NCI-H226 (cell line): ENCODE measurements at places on chromosomes 1 and 21.

GRCh38 chr1:203422116-203422515 is 53.5 kb upstream of the PRELP start:
- DNase-seq, result no peak

GRCh38 chr1:229017091-229017490 is 253.8 kb upstream of the RAB4A start:
- DNase-seq, result no peak

- no peak for DNase-seq
Observed at GRCh38 chr1:11623702-11624101, 30.5 kb downstream of the FBXO2 start.

GRCh38 chr21:26224366-26224765 is 53.8 kb upstream of the APP start:
- DNase-seq, result no peak

DNA sequence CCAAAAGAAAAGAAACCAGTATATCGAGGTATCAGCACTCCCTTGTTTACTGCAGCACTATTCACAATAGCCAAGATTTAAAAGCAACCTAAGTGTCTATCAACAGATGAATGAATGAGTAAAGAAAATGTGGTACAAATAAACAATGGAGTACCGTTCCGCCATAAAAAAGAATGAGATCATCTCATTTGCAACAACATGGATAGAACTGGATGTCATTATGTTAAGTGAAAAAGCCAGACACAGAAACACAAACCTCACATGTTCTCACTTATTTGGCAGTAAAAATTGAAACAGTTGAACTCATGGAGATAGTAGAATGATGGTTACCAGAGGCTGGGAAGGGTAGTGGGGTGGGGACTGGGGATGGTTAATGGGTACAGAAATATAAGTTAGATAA is 4.3 kb upstream of the GNG5 start:
- no peak for DNase-seq

DNA sequence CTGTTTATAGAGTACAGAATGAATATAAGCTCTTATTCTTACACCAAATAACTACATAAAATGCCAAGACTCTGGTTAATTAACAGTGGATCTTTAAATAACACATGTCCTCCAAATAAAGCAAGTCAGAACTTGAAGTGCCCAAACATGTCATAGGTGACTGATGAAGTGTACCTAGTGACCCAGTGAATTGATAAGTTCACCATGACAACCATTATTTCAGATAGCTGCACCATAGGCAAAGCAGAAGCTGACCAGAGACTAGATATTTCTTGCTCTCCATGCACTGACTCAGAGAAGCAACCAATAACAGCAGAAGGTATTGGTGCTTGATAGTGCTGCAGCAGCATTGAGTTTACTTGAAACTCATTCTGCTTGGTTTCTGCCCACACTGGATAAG is 192.1 kb downstream of the DUSP10 start:
- no peak for DNase-seq

DNA sequence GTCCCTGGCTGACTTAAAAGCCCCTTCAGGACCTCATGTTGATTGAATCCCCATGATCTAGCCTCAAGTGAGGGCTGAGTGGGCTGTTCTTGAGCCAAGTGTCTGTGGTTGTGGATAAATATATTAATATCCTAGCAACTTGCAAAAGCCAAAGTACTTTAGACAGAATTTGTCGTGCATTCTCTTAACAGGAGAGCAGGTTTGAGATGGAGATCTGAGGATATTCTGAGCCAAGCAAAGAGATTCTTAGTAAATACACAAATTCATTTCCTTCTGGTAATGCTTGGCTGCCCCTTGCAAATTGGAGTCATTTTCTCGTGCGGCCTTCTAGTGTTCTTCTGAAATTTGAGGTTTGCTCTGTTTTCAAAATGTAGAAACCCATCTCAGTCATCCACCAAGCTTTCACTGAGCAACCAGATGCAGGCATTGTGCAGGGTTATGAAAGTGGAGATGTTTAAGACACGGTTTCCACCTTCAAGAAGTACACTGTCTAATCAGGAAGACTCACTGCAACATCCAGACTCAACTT is 242.1 kb upstream of the JUN start:
- DNase-seq, result no peak

GRCh38 chr1:201660931-201661822 is 122.2 kb downstream of the NAV1 start:
- DNase-seq, result no peak

GRCh38 chr1:53104289-53104913 is 38.0 kb downstream of the SLC1A7 start:
- no peak for DNase-seq

GRCh38 chr1:110967256-110967655 is 3.5 kb upstream of the LRIF1 start:
- no peak for DNase-seq

- no peak for DNase-seq
Observed at GRCh38 chr1:94239796-94240195, 2.4 kb upstream of the ARHGAP29 start.

- no peak for DNase-seq
Observed at GRCh38 chr1:226512076-226512728, 36.4 kb upstream of the STUM start.

DNA sequence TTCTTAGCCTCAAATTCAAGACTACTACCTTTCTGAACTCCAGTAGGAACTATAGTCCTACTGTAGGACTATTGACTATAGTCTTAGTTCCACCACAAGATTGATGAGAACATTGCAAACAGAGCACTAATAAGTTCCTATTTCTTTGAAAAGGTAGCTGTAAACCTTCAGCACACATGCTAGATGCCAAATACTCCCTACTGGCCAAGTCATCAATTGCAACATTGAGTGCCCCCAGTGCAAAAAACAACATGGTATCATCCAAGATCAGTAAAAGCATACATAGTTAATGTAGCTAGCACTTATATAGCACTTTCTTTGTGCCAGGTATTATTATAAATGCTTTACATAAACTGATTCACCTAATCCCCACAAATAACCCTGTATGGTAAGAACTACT is 99.8 kb downstream of the MRPL39 start:
- DNase-seq, result no peak

- DNase-seq, result no peak
Observed at GRCh38 chr1:232597721-232598120, 32.2 kb downstream of the SIPA1L2 start.

- DNase-seq, result no peak
Observed at GRCh38 chr1:35748326-35748725, 21.5 kb downstream of the CLSPN start.

DNA sequence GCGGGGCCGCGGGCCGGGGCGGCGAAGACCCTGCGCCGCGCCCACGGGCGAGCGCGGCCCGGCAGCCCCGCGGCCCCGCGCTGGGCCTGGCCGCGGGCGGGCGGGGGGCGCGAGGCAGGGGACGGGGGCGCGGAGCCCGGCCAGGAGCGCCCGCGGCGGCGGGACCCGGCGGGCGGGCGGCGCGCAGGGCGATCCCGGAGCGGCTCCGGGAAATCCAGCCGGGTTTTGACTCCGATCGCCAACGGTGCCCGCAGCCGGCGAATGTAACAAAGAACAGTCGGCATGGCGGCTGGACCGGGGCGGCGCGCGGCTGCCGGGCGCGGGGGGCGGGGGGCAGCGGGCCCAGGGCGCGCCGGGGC is 334 bp downstream of the PRDM15 start:
- DNase-seq, result peak; percentile 80

- DNase-seq, result no peak
Observed at GRCh38 chr1:171610385-171610784, 11.7 kb upstream of the MYOCOS start.

GRCh38 chr1:212457740-212458338 is 25.1 kb downstream of the NENF start:
- DNase-seq, result no peak

DNA sequence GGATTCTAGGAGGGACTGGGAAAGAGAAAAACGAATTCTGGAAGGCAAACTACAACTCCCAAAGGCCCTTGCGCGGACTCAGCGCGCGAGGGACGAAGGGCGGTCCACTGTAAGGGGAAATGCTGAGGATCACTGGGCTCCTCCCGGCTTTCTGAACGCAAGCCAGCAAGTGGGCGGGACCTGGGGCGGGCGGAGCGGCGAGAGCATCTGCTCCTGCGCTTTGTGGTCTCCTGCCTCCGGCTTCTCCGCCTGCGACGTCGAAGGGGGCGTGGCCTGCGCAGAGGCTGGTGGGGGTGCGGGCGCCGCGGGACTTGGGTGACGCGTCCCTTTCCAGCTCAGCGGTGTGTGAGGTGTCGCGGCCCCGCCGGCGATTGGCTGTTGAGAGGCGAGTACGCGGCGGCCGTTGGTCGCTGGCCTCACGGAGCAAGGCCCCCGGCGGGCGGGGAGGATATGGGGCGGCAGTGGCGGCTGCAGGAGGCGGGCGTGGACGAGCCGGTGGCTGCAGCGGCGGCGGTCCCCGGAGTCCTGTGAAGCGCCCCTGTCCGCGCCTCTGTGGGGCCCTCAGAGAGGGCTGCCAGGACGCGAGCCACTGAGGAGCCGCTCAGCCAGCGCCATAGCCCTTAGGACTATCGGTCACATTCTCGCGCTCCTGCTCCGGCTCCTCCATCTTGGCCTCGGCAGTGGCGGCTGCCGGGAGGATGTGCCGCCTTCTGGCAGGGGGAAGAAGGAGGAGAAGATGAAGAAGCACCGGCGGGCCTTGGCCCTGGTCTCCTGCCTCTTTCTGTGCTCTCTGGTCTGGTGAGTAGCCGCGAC is at the start of gene SUCO:
Gene SUCO, plus strand, starts transcription at position 451 of the 813 bp plus-strand sequence. Its CDS starts 286 bp downstream, at position 737.
- peak; percentile 99 for DNase-seq

DNA sequence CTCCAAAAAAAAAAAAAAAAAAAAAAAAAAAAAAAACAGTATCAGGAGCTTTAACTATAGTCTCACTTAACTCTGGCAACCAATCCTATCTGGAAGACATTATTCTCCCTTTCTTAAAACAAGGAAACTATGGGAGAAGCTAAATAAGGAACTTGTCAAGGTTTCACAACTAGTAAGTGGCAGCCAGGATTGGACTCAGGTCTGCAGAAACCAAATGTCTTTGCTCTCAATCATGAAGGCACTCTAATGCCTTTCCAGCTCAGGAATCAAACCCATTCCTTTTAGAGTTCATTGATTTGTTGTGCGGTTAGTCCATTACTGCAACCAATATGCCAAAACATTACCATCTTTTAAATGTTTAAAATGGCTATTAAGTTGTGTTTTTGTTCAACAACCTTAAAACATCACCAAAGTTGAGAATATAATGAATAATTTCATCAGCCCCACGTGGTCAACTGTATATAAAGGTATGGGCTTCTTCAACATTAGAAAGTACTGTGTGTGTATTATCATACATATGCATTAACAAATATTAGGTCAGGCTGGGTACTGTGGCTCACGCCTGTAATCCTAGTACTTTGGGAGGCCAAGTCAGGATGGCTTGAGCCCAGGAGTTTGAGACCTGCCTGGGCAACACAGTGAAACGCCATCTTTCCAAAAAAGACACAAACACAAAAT is 1.5 kb downstream of the EPRS1 start:
- no peak for DNase-seq

GRCh38 chr1:84246213-84246612 is 55.3 kb upstream of the SAMD13 start:
- DNase-seq, result no peak

DNA sequence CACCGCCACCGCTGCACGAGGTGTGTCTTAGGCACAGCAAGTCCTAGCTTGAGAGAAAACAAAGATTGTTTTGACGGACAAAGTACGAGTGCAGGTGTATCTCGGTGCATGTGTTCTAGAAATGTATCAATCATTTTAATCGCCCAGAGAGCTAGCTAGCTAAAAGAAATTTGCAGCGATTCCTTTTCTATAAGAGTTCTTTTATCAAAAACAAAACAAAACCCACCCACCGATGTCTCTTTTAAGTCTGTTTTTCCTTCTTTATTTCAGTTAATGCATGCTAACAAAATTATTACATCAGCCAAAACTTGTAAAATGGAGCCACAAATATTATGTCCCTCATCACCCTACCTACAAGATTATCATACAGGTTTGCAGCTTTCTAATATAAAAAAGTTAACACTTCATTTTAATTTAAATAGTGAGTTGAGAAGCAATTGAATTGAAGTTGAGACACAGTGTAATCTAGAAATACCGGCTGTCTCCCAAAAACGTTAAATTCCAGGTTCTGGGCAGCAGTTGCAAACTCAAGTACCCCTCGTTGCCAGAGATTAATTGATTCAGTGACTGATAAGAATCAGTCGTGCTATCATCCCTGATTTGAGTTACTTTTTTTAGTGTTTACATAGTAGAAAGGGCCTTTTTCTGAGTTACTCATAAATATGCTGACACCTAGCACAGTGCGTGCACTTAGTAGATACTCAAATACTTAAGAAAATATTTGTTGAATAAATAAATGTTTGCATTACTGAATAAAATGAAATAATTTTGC is 1.5 kb upstream of the SYDE2 start:
- no peak for DNase-seq

GRCh38 chr1:113396585-113396984 is 6.3 kb downstream of the MAGI3 start:
- DNase-seq, result peak; percentile 91

GRCh38 chr1:91647061-91647460 is 146.4 kb downstream of the CDC7 start:
- peak; percentile 28 for DNase-seq

GRCh38 chr21:41374867-41375533 is 13.2 kb downstream of the MX2 start:
- DNase-seq, result no peak

DNA sequence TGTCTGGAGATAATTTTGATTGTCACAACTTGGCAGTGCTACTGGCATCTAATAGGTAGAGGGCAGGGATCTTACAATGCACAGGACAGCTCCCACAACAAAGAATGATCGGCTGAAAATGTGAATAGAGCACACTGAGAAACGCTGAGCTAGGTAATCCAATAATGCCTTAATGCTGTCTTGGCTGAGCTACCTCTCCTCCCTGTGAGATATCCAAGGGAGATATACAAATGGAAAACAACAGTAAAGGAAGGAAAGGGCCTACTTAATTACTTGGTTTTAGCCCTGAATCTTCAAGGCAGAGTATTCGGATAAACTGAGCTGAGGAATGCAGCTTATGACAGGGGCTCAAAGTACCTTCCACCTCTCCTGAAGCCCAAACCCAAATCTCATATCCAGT is 2.9 kb downstream of the DNASE2B start:
- no peak for DNase-seq

DNA sequence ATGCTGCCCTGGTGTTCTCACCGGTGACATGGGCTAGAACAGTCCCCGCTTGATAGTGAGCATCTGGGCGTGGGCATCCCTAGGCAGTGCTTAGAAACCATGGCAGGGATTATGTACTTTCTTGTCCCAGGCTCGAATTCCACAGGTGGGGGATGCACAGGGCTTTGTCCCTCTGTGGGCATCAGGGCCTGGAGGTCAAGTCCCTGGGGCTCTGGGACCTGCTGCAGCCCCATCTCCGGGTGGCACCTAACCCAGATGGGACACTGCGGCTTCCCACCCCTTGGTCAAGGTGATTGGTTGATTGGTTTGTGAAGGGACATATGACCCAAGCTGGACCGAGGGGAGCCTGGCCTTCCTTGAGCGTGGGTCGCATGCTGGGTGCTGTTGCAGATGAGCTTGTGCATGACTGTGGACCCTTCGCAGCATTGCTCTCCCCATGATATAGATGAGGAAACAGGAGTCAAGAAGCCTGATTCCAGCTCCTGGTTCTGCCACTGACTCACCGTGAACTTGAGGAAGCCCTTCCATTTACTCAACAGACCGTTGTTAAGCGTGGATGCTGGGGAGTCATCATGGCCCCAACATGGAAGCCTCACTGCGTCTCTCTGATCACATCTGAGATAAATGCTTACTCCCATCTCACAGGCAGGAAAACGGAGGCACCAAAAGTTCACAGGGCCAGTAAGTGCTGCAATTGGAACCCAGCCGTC is 64.0 kb upstream of the RUNX3 start:
- DNase-seq, result no peak
